ENCODE measurements at places on chromosomes 1 and 21.
A peak's percentile ranks its signal among the peaks of the same experiment; 100 is the strongest.

DNA sequence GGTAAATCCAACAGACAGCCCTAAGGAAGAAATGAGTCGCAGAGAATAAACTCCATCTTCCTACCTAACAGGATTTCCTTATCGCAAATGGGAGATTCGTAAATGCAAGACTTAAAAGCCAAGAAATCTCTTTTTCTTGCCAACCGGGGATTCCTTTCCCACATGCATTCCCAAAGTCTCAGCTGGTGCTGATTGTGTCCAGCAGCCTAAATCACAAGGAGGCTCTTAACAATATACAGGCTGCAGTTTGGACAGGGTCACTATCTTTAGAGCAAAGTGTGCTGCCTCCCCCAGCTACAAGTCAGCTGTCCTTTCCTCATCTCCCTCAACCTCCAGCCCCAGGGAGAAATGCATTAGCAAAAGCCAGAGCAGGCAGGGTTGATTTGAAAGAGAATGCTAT lies 189.8 kb upstream of the PLXNA2 start:
- DNase-seq = no peak

- no peak for DNase-seq
Observed at GRCh38 chr1:159900086-159900680, at the start of gene CFAP45. Gene CFAP45 (minus strand): TSS chr1:159900165. CDS start chr1:159900098, 67 bp downstream.

DNA sequence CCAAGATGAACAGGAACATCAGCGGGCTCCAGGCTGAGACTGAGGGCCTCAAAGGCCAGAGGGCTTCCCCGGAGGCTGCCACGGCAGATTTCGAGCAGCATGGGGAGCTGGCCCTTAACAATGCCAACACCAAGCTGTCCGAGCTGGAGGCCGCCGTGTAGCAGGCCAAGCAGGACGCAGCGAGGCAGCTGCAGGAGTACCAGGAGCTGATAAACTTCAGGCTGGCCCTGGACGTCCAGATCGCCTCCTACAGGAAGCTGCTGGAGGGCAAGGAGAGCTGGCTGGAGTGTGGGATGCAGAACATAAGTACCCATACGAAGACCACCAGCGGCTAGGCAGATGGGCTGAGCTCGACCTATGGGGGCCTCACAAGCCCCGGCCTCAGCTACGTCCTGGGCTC lies 823.4 kb upstream of the NEGR1 start:
- DNase-seq = no peak

- DNase-seq = no peak
Observed at GRCh38 chr1:160066829-160067745, 2.9 kb downstream of the KCNJ10 start.

DNA sequence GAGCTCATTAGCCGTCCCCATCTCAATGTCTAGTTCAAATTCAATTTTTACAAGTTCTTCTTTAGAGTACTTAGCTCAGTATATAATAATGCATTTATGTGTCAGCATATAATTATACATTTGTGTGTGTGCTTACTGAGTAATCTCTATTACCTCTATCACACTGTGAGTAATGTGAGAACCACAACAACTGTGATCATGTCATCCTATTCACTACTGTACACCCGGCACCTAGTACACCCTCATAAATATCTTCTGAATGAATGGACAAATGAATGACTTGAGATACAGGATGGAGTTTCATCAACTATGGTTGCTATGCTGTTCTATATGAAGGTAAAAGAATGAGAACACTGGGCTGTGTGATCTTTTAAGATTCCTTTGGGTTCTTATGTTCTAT lies 124.0 kb downstream of the GPATCH2 start:
- no peak for DNase-seq

DNA sequence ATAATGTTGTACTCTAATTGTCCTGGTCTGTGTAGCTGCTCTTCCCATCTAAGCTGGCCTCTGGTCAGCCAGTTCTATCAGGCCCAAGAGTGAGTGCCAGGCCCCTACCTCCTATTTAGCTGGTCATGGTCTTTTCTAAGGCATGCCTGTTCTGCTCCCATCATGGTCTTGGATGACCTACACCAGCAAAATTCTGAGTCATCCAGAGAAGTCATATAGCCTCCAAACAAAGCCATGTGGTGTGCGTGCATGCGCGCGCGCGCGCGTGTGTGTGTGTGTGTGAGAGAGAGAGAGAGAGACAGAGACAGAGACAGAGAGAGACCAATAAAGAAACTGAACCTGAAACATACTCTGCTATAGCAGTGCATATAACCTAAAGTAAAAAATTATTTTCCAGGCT lies 254.4 kb downstream of the BRINP2 start:
- no peak for DNase-seq

GRCh38 chr1:81834268-81834667 lies 33.5 kb downstream of the ADGRL2 start:
- DNase-seq = no peak

- DNase-seq = no peak
Observed at GRCh38 chr1:233668725-233669294, 54.9 kb downstream of the KCNK1 start.

- DNase-seq = peak; percentile 49
Observed at GRCh38 chr1:19643602-19644394, at the start of gene NBL1. Gene NBL1 (plus strand): TSS chr1:19644311. CDS start chr1:19655031, 10,720 bp downstream.

DNA sequence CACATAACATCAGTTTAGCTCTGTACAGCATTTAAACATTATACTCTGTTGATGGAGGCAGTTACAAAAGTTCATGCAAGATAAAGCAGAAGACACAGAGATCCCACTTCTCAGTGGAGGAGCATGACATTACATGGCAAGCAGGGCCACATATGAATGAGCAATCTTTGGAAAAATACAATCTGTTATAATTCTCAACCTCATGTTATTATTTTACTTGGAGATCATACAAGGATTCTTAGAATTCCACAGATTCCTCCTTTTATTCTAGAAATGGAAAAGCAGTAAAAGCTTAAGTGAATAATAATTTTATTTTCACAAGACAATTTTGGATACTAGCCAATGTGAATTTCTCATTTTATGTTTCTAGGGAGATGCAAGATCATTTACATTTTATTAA lies 66.6 kb downstream of the IFI44 start:
- DNase-seq = no peak

GRCh38 chr1:45001011-45001481 lies 10.1 kb downstream of the HECTD3 start:
- DNase-seq = no peak

DNA sequence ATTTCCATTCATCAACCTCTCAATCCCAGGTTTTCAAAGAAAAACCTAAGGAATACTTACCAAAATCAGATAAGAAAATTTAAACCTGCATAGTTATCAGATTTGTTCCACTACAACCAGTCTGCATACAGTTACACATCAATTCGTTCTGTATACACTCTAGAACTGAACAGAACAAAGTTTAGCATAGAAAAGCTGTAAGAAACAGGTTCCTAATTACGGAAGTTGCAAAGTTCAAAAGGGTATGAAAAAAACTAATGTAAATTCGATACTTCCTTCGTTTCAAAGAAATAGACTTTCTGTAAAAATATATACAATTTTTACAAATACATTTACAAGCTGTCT lies 3.1 kb downstream of the MCL1 start:
- no peak for DNase-seq

- DNase-seq = peak; percentile 70
Observed at GRCh38 chr21:45478115-45478801, 64.0 kb downstream of the SLC19A1 start.

GRCh38 chr1:224684979-224685425 lies 68.9 kb downstream of the CNIH3 start:
- DNase-seq = no peak

All from T-helper 2 cell (primary cell).